Activated CD4-positive, alpha-beta T cell treated with anti-CD3 and anti-CD28 coated beads, Interleukin-2, amount 50 U/mL, for 4 hours (primary cell): ENCODE measurements at places on chromosomes 1 and 21.

DNA sequence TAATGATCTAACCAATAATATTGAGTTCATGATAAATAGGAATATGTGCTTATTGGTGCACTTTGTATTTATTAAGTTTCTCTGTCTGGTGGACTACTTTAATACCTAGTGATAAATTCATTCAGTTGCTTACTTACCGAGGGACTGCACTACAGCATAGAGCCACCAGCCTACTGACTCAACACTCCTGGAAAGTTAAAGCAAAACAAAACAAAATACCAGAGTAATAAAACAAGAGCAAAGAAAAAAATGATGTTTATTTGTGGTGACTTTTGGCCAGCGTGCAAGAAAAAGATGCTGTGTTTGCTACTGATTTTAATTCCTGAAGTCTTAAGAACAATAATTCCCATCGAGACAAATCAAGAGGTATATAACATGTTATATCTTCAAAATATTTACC, 586.3 kb downstream of the PLA2G4A start:
- DNase-seq: no peak

DNA sequence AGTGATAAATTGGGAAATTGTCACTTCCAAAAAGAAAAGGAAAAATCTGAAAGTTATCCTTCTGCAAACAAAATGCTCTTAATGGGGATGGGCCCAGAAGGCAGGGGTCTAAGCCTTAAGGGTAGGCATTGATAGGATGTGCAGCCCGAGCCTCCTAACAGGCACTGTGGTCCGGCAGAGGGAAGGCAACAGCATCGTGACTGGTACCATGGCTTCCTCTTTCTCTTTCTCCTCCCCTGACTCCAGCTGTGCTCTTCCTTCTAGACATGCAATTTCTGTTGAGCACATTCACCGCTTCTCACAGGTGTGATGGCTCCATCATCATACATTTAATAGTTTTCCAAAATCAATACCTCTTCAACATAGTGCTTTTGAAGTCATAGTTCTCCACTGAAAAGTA, 91.5 kb downstream of the SELENOF start:
- DNase-seq: no peak

- no peak for DNase-seq
These were observed 29.2 kb downstream of the CDCA8 start for GRCh38 chr1:37721565-37721964.

DNA sequence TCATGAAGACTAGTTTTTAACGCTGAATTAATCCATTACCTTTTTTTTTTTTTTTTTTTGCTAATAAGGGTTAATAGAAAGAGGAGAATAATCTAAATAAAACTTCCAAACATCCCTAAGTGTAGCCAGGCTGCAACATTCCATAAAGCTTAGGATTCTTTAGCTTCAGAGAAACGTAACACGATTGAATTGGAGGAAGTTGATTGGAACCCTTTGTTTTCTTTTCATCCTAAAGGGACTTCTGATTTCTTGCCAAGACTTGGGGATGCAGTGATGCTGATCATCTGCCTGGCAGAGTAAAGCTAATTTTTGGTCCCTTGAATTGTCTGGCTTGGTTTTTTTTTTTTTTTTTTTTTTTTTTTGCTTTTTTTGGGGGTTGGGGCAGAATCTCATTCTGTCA, 142.9 kb downstream of the VPS13D start:
- DNase-seq: no peak

DNA sequence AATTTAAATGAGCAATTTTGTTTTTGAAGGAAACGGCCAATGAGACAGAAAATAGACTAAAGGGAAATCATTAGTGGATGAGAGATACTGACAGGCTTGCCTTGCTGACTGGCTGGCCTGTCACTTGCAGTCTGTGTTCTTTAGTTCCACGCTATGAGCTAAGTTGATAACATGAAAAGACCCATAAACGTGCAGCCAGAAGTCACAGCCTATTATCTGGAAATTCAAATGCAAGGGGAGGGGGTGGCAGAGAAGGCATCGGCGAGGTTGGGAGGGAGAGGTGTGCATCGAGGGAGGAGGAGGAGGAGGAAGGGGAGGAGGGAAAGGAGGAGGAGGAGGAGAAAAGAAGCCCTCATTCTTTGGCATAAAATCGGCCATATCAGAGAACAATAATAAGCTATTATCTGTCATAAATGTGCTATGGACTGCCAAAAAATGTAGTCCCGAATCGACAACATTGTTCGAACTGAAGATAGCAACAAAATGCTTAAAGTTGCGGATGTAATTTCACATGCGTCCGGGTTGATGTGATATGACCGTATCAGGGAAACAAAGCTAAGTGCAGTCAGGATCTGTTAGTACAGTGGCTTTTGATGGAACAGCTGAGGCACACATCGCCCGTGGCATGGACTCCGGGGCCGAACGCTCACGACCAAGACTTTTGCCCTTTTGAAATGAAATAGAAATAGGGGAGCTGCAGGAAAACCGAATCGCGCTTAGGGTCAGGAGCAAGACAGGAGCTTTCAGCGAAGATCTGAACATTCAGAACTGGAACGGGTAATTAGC, 11.6 kb upstream of the BARHL2 start:
- no peak for DNase-seq

DNA sequence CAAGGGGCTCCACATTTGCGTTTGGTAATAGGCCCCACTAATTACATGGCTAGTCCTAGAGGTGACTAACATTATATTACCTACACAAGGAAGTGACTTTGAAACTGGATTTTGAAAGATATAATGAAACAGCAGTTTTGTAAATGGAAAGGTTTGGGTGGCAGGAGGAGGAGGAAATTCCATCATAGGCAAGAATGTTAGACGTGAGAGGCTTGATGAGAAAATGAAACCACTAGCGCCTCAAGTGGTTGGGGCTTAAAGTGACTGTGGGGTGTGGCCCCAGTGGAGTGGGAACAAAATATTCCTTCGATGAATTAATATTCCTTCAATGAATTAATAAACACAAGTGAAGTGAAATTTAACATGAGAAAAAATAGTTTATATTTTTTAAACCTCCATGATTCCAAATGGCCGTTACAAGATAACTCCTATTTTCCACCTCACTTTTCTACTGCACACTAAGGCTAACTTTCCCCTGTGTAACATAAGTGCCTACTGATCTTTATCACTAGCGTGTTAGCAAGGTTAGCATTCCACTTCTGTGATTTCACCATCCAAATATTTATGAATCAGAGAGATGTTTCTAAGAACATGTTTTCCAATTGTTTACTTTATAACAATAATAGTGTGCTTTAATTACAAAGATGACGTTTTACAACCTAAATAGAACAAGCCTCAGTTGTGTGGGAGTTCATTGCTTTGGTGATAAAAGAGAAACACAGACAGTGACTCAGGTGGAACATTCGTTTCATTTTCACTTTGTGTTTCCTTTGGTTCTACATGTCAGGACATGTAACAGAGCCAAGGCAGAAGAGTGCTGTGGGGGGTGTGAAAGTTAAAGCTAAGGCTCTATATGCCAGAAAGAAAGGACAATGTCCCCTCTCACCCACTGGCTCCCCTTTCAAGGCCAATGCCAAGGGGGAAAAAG, 12.5 kb upstream of the ATF3 start:
- DNase-seq: peak; percentile 40

DNA sequence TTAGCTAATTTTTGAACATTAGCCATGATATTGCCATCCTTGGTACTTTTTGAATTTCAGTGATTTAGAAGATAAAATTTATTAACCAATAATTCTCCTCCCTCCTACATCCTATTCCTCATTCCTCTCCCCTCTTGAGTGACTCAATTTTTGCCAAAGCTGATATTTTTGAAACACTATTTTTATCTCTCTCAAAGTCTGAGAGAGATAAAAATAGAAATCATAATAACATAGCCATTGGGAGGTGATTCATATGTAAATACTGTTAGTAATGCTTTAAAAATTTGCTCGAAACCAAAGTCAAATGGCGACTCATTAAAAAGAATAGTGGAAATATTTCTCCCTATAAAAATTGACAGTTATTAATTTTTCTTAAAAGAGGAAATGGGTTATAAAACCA, 97.4 kb downstream of the PATJ start:
- DNase-seq: no peak

- DNase-seq: no peak
These were observed 65.2 kb upstream of the RALGPS2 start for GRCh38 chr1:178659789-178660208.

GRCh38 chr1:157948312-157949073, 45.0 kb upstream of the KIRREL1 start:
- no peak for DNase-seq

- DNase-seq: no peak
These were observed 46.5 kb downstream of the TMEM200B start for GRCh38 chr1:29077155-29077554.

DNA sequence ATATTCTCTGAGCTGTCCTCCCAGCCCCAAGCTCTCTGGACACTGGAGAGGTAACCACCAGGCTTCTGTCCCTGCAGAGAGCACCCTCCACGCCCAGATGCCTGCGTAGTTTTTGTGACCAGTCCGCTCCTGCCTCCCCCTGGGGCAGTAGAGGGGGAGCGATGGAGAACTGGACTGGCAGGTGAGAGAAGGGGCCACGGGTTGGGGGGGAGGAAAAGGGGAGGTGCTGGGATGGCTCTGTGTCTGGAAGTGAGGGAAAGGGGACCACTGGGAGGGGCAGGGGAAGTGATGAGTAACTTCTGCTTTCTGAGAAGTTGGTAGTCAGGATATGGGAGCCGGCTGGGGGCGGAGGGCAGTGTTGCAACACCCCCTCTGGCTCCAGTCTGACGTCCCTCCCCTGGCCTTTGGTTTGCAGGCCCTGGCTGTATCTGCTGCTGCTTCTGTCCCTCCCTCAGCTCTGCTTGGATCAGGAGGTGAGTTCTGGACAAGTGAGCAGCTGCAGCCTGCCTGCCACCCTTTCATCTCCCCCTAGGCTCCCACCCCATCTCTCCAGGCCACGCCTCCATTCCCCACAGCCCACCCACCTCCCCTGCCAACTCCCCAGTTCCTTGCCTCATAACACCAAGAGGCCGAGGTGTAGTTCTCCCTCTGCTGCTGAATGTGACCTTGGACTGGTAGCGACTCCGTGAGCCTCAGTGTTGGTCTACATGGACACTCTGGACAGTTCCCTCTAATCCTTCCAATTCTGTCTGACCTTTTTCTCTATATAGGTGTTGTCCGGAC, 3.1 kb downstream of the ADAMTSL4 start:
- DNase-seq: no peak

DNA sequence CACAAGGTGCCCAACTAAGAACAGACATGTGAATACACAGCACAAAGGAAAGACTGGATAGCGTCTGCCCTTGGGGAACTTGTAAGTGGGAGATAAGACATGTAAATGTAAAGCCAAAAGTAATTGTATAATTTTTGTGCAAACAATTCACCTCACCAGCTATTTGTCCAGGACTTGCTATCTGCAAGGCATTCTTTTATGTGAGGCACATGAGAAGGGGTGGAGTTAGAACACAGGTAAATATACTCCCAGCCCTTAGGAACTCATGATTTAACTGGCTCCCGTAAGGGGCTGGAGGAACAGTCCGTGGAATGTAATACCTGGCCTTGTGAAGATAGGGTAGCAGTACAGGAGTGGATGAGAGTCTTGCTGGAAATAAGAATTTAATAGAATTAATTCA, 61.3 kb downstream of the CDK18 start:
- no peak for DNase-seq

- no peak for DNase-seq
These were observed 154.3 kb upstream of the COL6A1 start for GRCh38 chr21:45827302-45827692.

DNA sequence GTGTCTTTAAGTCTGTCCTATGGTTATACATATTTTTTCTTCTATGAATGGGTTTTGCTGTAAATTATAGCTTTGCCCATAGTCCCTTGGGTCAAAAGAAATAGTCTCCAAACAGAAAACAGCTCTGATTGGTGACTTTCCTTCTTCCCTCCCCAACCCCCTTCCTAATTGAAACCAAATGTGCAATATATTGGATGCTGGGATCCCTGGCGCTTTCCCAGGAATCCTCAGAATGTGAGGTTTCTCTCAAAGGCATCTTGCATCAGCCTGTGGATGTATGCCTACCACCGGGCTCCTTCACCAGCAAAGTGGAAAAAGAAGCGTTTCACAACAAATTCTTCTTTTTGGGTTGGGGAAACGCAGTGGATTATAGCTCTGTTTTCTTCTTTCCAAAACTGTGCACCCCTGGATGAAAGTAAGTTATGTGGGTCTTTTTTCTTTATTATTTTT, at the start of gene DDR2:
Gene DDR2, plus strand, starts transcription at position 248 of the 450 bp plus-strand sequence. CDS start 86,600 bp downstream, outside the sequence.
- no peak for DNase-seq

- no peak for DNase-seq
These were observed 561.7 kb downstream of the LTN1 start for GRCh38 chr21:28431022-28431421.

GRCh38 chr21:14480411-14481031, 65.6 kb downstream of the SAMSN1 start:
- no peak for DNase-seq

DNA sequence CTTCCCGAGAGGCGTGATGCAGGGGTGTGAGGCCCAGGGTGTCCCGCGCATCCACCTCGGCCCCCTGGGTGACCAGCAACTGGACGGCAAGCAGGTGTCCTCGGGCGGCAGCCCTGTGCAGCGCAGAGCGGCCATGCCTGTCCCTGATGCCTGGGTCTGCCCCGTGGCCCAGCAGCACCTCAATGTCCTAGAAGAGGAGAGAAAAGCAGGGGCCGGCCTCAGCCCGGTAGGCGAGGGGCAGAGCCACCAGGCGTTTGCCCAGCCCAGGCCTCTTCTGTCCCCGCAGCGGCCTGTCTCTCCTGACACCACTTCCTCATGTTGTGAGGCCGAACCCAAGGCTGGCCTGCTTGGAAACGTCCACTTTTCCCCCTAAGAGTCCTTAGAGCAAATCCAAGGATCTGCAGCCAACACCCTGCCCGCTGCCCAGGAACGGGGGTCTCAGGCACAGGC, 1.7 kb downstream of the ANKRD65 start:
- DNase-seq: no peak

DNA sequence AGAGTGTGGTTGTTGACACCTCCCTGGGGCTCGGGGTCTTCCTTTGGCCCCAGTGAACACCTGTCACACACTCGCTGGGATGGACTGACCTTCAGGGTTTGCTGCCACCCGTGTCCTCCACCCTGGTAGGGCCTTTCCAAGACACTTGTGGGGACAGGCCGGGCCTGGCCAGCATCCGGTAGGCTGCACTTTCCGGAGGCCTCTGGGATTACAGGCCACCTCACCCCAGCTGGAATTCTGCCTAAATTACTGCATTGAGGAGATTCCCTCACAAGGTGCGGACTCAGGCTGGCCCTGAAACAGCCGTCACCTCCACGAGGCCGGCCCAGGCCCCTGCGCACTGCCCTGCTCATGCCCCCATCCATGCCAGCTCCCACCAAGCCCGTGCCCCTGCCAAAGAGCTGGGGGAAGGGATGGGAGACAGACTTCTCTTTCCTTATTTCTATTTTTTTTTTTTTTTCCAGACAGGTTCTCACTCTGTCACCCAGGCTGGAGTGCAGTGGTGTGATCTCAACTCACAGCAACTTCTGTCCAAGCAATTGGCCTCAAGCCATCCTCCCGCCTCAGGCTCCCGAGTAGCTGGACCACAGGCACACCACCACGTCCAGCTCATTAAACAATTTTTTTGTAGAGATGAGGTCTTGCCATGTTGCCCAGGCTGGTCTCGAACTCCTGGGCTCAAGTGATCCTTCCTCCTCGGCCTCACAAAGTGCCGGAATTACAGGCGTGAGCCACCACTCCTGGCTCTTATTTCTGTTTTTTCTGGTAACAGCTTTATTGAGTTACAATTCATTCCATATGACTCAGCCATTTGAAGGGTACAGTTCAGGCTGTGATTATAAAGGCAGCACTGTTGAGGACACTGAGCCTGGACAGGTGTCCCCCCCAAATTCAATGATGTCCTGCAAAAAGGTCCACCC, 11.3 kb downstream of the CSTB start:
- DNase-seq: no peak
